Astrocyte of the spinal cord (primary cell): ENCODE measurements at places on chromosomes 5 and 9.

DNA sequence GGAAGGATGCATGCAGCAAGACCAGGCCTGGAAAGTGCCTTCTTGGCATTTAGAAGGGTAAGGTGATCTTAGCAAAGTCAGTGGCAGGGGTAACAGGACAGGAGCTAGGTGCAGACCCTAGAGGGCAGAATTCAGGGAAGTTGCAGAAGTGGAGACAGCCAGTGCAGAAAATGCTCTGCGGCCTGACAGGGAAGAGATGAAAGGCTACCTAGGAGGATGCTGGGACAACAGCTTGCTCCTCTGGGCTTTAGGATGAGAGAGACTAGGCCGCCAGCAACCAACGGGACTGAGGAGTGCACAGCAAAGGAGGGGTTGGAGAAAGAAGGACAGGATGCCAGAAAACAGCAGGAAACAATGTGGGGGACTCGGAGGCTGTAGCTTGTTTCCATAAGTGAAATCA, 219.9 kb downstream of the FSTL4 start:
- no peak for DNase-seq

DNA sequence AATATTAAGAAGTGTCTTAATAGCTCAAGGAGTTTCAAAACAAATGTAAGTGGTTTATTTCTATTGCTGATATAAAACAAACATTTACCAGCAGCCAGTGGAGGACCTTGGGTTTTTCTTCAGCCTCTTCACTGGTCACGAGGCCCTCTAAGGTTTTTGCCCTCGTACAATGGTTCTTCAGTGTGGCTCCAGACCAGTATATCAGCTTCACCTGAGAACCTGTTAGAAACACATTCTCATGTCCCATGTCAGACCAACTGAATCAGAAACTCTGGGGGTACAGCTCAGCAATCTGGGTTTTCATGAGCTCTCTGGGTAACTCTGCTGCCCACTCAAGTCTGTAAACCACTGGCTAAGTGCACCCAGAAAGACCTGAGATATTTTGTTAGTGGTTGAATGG, 12.9 kb downstream of the WWC1 start:
- no peak for DNase-seq

- DNase-seq, result peak; percentile 7
Measured at GRCh38 chr5:81530919-81531318, 137.0 kb upstream of the ACOT12 start.

DNA sequence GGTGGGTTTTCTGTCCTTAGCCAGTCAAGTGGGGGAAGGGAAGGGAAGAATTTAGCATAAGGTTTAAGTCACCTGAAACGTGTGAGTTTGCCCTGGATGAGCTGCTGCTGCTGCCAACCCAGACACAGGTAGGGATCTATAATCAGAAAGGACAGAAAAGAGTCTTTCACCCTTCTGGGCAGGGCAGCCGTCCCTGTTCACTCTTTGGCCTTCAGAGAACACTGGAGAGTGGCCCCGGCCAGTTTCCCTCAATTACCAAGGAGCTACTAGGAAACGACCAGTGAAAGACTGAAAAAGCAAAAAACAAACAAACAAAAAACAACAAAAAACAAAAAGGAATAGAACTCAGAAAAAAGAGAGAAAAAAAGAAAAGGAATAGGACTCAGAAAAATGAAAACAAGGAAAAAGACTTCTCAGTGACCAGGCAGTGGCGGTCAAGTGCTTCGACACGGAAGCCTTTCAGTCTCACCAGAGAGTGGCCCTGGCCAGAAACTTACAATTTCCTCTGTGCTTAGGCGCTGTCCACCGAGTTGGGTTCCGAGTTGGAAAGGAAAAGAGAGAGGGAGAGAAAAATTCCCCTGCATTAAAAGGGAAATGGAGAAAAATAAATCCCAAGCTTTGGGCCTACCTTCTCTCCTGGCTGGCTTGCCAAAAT, 2.5 kb upstream of the GM2A start:
- DNase-seq, result no peak

DNA sequence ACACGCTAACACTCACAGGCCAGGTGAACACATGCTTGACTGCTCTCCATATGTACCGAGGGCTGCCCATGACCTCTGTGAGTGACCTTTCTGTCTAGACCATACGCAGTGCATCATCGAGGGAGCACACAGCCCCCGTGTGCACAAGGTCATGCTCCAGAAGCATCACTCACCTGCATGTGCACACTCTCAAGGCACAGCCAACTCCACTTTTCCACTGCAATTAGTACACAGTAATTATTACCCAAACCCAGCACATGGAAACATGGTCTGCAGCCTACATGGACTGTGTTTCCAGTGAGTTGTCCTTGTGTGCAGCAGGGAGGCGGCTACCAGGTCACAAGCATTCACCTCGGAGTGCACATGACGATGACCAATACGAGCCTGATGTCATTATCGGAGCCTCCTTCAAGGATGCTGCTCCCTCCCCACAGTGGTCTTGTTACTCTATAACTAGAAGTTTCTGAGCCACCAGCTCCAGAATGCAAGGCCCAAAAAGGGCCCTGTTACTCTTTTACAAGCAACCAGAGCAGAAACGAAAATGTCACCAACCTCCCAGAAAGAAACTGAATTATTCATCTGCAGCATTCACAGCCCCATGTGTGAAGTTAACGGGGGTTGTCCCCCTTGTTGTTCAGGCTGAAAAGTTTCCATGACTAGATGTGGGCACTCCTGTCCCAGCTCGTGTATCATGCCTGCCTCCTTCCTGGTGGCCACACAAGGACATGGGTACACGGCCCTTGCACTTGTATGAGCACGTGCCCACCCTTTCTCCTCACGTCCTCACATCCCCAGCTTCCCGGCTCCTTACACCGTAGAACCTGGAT, 31.2 kb downstream of the SEMA4D start:
- no peak for DNase-seq

DNA sequence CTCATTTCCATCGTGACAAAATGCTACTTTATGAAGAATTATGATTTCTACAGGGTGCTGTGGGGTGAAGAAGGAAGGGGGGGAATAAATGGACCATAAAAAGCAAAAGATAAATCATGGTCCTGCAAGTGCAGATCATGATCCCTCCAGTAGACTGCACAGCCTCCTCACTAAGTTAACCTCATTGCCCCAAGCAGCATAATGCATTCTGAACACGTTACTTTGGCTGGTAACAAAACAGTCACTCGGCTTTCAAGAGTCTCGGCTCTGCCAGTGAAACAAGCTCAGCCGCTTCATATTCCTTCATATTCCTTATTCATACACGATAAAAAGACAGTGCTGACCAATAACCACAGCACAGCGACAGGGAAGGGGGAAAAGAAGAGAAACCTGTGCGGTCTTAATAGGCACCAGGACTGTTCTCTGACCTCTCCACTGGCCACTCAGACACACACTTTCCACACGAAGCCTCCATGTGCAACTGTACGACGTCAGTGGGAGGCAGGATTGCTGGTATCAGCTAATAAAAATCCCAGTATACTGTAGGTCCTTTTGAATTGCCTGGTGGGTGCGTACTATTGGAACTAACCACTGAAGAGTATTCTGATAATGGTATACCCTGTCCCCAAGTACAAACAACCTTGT, 60.5 kb downstream of the ANKH start:
- DNase-seq, result no peak

DNA sequence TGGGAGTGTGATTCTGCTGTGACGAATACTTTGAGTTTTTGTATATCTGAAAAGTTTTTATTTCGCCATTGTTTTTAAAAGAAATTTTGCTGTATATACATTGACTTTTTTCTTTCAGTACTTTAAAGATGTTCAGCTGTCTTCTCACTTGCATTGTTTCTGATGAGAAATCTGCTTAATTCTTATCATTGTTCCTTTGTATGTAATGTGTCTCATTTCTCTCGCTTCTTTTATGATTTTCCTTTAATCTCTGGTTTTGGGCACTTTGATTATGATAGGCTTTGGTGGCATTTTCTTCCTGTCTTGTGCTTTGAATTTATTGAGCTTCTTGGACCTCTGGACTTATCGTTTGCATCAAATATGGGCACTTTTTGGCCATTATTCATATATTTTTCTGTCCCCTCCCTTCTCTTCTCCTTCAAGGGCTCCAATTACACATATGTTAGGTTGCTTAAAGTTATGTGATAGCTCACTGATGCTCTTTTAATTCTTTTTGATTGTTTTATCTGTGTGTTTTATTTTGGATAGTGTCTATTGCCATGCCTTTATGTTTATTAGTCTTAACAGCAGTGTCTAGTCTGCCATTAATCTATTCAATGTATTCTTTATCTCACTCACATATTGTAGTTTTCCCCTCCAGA, 30.6 kb downstream of the STX17 start:
- DNase-seq, result no peak

- no peak for DNase-seq
Measured at GRCh38 chr9:123696476-123696875, 233.4 kb downstream of the DENND1A start.
